ENCODE measurements at places on chromosomes 1 and 21.

DNA sequence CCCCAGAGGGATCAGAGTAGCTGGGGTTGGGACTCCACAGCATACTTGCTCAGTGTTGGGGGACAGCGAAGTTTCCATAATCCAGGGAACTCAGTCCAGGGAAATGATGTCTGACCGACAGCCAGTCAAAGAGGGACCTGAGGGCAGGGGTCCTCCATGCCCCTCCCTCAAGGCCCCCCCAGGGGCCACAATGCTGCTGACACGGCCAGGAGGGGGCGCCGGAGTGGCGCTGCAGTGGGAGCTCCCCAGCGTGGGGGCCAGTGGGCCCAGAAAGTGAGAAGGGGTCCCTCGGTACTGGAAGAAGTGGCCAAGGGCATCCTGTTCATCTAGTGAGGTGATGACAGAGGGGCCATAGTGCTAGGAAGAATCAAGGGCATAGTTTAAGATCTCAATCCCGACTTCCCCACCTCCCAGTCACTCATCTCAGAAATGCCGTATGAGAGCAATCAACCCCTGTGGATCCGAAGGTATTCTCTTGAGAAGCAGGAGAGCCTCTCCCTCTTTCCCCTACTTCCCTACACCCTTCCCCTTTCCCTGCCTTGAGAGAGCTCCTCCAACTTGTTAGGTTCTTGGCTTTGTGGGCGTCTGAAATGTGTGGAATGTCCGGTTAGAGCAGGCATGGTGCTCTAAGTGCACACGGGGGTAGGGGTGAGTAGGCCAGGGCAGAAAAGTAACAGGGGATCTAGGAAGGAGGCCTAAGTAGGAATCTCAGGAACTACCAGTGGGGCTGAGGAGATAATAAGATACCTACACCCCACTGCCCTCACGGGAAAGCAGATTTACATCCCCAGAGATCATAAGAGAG lies 4.1 kb downstream of the NUDT17 start:
- DNase-seq, result no peak

GRCh38 chr1:56821462-56821797 lies 2.2 kb upstream of the FYB2 start:
- DNase-seq, result no peak

DNA sequence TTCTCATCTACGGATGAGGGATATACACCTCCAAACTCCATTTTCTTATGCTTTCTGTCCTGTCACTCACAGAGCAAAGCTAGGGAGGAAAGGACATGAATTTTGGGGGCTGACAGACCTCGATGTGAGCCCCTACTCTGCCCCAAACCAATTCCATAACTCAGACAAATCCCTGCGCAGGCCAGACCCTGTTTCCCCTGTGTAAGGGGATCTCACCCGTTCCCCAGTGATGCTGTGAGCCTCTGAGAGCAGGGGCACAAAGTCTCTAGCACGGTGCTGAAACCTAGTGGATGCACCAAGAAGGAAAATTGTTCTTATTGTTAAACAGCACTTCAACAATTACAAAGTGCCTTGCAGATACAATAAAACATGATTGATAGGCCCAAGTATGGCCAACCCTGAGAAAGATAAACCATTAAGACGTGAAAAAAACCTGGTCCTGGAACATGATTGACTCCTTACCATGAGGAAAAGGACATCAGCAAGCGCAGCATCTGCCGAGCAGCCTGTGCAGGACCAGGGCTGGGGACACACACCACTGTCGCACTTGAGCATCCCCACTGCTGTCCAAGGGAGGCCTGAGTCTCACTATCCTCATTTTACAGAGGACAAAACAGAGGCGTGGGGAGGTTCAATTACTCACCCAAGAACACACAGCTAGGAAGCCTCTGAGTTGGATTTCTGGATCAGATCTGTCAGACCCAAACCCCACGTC lies 137.8 kb downstream of the GLIS1 start:
- no peak for DNase-seq

DNA sequence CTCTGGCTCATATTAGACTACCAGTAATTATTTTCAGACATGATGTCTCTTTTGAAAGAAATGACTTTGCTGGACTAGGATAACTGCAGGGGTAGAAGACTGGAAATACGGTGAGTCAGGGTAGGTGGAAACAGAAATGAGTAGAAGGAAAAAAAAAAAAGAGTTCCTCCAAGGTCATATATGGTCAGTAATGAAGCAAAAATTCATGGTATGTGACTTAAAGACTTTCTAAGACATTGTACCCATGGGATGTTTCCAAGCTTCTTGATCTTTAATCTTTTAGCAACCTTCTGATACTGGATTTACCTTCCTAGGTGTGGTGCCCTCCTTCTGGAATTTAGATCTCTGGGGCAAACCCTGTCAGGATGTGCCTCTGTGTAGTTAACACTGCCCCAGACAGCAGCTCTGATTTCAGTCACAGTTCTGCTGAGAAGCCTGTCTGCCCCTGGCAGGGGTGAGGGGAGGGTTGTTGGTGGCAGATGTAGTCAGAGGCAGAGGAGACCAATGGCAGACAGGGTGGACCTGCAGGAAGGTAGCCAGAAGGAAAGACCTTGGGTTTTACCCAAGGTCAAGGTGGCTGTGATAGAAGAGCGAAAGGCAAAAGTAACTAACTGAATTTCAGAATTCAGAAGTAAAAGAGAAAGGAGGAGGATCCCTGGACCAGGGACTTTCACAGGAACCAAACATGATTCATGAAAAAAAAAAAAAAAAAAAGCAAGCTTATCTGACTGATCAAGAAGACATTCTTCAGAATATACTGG lies 44.1 kb upstream of the BCL10 start:
- no peak for DNase-seq

GRCh38 chr1:36115200-36115669 lies 9.8 kb downstream of the COL8A2 start:
- no peak for DNase-seq

GRCh38 chr1:84078842-84079202 lies 65.2 kb upstream of the PRKACB start:
- no peak for DNase-seq

- DNase-seq, result no peak
Measured at GRCh38 chr1:147526501-147526900, 14.8 kb upstream of the BCL9 start.

DNA sequence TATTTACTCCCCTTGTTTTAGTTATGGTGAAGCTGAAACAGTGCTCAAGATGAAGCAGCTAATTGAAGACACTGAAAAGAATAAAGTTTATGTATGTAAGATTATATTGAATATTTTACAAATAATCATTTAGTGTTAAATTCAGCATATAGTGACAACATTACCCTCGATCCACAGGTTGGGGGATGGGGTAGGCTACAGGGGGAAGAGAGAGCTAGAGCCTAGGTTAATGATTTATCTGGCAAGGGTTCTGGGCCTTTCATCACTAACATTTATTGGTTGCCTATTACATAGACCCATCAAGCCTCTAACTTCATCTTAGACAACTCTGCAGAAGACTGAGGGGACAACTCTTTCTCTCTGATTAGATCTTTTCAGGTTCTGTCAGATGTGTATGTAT lies 21.3 kb downstream of the ZCCHC17 start:
- DNase-seq, result no peak

DNA sequence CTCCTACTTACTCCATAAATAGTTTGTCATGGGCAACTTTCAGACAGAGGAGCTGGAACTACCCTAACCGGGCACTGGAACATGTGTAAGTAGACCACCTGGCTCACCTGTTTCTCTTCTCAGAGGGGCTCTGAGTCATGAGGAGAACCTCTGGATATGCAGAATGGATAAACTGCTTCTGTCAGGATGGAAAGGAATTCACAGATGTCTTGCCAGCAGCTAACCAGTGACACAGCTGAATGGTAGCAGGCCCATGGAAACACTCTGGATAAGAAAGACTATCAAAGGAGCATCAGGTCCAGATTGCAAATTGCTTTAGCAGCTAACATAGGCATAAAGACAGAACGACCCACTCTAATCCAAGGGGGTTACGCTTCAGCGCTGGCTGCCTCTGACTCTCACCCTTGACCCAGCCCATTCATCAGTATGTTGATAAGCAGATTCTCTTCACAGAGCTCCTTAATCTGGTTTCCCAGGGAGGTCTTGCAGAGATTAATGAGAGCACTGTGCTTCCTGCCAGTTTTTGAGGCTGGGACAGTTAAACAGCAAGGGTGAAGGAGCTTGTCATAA lies 54.2 kb downstream of the HIVEP3 start:
- no peak for DNase-seq

DNA sequence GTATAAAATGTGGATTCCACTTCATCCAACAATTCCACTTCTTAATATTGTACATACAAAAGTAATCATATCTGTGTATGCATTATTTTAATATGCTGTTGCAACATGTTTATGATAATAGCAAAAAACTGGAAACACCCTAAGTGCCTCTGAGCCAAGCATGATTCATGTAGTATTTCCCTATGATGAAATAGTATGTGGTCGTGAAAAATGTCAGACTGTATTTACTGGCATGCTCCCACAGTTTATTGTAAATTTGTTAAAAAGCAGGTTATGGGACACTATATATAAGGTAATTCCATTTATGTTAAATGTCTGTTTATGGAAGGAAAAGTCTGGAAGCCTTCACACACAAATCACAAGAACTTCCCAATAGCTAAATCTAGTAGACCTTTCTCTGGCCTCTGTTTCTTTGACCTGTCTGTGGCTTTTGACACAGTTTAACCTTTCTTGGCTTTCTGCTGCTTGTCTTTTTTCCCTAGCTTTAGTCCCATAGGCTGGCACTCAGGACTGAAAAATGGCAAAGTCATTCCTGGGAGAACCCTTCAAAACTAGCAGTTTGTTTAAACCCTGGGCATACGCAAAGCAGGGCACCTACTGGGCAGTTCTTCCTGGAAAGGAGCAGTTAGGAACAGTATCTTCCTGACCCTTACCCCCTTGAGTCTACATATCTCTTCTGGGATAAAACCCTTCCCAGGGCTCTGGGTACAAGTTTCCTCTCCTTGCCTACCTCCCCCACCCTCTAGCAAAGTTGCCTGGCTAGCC lies 65.4 kb upstream of the ARTN start:
- DNase-seq, result no peak

- DNase-seq, result no peak
Measured at GRCh38 chr1:240455228-240455821, 156.6 kb downstream of the GREM2 start.

DNA sequence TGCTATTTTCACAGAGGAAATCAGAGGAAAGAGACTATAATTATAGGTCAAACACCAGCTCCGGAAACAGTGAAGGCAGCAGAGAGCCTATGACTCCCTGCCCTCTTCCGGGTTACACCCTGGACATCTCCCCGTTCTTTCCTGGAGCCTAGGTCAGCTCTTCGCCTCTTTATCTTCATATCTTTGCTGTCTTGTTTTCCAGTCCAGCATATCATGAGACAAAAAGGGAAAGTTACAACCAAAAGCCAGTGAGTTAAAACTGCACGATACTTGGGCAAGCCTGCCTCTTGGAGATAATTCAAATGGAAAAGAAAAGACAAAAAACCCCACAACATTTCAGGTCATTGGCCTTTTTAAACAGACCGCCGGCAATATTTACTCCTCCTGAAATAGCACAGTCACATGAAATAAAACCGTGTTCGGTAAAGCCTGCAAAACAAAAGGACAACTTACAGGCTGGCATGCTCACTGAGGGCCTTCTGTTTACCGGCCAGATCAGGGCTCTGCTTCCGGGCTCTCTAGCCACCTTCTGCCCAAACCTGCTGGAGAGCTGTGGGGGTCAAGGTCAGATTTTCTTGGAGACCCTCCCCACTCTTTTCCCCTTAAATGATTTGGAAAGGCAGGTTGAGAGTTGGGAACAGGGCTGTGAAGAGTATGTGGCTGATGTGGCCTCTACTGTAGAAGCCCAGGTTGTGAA lies 42.8 kb upstream of the PPP2R5A start:
- DNase-seq, result no peak

- DNase-seq, result no peak
Measured at GRCh38 chr1:13643017-13643416, 57.0 kb upstream of the PRDM2 start.

- DNase-seq, result no peak
Measured at GRCh38 chr1:177824508-177824982, 145.3 kb downstream of the SEC16B start.

- DNase-seq, result no peak
Measured at GRCh38 chr1:161019751-161020495, 1.0 kb downstream of the F11R start.

GRCh38 chr1:175793617-175794016 lies 50.2 kb upstream of the TNR start:
- no peak for DNase-seq

DNA sequence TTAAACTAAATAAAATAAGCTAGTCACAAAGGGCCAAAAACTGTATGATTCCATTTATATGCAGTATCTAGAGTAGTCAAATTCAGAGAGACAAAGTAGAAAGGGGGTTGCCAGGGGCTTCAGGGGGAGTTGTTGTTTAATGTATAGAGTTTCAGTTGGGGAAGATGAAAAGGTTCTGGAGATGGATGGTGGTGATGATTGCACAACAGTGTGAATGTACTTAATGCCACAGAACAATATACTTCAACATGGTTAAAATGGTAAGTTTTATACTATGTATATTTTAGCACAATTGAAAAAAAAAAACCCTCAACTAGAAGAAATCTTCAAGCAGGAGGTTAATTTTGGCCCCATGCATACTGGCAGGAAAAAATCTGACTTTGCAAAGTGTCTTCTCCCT lies 24.3 kb downstream of the VAV3 start:
- no peak for DNase-seq

GRCh38 chr1:1778663-1779319 lies 521 bp upstream of the NADK start:
- peak; percentile 25 for DNase-seq
